LoVo (cell line): ENCODE measurements at places on chromosomes 11 and 22.

GRCh38 chr11:297586-298405, 1.5 kb downstream of the IFITM5 start:
- no peak for DNase-seq

GRCh38 chr22:29697853-29698598, 21.8 kb upstream of the CABP7 start:
- DNase-seq, result no peak

DNA sequence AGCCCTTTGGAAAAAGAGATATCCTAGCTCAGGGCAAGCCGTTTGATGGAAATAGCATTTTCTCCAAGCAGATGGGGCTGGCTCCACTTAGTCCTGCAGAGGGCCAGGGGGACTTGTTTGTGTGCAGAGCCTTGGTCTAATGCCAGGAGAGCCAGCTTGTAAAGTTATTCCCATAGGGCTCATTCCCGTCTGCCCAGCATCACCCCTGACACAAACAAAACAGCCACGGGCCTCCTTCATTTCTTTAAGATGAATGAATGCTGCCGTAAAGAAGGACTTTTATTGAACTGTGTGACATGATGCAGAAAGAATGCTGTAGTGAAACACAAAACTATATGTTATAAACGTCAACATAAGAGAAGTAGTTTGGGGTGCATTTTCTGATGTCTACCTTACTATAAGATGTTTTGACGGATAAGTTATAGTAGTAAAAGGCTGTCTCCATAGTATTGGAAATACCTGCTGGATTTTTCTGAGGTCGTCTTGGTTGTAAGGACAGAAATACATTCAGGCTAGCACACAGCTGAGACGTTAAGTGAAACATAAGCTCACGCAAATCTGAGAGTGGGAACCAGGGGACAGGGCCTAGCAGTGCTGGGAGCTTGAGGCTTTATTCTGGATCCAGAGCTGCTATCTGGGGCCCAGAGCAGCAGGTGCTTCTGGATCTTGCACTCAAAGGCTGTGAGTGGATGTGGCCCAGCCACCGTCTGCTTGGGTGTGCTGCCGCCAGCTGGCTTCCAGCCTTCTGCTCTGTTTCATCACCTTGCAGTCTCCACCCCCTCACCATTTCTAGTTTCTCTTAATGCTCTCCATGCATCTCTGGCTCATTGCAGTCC, 53.3 kb downstream of the NCAM1 start:
- no peak for DNase-seq

GRCh38 chr22:33186816-33187215, 128.6 kb upstream of the SYN3 start:
- DNase-seq, result no peak

- no peak for DNase-seq
These were observed 228.1 kb upstream of the FAT3 start for GRCh38 chr11:91996526-91996925.

DNA sequence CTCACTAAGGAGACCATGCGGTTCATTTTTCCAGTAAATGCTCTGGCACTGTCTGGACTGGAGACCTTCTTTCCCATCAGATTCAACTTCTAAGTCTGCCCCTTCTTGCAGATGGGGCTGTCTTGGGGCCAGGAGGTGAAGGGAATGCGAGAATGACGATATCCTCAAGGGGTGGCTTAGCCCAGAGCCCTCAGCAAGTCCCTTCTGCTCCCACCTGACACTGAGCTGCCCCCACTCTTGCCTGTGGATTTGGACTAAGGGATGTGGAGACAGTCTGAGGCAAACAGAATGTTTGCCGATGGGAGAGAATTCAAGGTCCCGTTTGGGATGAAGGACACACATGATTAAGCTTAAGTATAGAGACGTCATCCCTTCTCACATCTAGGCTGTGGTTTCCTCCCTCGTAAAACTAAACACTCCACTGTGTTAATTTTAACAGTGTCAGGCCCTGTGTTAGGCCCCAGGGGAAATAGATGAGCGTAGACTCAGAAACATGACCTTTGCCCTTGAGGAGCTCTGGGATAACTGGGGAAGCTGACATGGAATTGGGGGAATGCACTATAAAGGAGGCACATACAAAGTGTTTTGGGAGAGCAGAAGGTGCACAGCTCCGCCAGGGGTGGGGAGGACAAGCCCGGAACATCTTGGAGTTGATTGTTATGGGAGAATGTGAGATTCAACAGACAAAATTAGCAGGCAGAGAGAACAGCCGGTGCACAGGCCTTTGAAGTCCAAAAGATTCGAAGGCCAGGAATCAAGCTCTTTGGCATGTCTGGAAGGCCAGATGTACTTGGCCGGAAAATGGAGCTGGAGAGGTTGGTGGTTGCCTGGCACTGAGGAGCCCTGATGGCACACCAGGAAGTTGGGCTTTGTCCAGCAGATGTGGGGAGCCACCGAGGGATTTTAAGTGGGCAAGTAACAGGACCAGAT, 71.6 kb downstream of the ST3GAL4 start:
- peak; percentile 31 for DNase-seq

- peak; percentile 96 for DNase-seq
These were observed 22.4 kb upstream of the MYH9 start for GRCh38 chr22:36409911-36410756.

DNA sequence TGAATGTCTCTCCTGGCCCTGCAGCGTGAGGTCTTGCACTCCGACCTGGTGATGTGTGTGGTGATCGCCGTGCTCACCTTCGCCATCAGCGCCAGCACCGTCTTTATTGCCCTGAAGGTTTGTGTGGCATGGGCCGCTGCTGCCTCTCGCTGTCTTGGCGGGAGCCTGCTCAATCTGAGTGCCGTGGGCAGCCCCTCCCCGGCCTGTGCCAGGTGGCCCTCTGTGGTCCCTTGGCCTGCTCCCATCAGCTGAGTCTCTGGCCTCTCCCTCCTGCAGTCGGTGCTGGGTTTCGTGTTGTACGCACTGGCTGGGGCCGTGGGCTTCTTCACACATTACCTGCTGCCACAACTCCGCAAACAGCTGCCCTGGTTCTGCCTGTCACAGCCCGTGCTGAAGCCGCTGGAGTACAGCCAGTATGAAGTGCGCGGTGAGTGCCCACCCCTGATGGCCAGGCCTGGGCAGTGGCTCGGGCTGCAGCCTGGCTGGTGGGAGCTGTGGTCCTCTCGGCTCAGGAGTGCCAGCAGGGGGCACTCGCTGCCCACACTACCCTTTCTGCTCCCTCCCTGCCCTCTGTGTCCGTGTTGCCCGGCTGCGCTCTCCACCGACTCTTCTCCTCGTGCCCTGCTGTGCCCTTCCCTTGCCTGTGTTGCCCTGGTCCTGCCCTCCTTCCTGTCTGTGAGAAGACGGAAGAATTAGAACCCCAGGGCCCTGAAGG, 10.2 kb downstream of the PCNX3 start:
- DNase-seq, result no peak

GRCh38 chr11:123460012-123460700, 30.1 kb downstream of the GRAMD1B start:
- no peak for DNase-seq

GRCh38 chr11:113167599-113167998, 146.8 kb upstream of the TTC12 start:
- no peak for DNase-seq

DNA sequence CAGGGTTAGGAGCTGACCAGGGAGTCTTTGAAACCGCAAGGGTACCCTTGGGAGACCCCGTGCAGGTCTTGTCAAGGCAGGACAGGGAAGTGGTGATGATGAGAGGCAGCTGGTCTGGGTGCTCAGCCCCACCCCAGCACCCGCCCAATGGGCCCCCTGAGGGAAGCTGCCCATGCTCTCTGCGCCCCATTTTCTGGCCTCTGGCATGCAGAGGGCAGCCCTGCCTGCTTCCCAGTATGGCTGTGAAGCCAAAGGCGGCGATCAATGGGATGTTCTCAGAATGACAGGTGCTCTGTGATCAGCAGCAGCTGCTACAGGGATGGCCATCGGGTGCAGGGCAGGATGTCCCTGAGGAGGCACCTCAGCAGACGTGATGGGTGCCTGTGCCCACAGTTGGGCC, 54.7 kb downstream of the CDKN1C start:
- DNase-seq, result no peak

DNA sequence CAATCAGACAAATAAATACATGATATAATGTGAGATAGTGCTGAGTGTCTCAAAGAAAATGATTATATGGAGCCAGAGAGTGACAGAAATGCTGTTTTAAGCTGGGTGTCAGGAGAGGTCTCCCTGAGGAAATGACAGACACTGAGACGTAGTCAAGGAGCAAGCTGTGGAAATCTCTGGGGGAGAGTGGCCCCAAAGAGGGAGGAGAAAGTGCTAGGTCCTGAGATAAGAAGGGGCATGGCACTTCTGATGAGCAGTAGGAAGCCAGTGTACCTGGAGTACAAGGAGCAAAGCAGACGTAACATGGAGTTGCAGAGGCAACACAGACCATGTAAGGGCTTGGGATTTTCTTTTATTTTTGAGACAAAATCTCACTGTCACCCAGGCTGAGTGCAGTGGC, 38.8 kb downstream of the ZNF202 start:
- DNase-seq, result no peak

GRCh38 chr22:48053486-48053885, 1291.0 kb downstream of the TBC1D22A start:
- no peak for DNase-seq

GRCh38 chr22:29393019-29393608, 4.7 kb upstream of the AP1B1 start:
- DNase-seq, result peak; percentile 27

DNA sequence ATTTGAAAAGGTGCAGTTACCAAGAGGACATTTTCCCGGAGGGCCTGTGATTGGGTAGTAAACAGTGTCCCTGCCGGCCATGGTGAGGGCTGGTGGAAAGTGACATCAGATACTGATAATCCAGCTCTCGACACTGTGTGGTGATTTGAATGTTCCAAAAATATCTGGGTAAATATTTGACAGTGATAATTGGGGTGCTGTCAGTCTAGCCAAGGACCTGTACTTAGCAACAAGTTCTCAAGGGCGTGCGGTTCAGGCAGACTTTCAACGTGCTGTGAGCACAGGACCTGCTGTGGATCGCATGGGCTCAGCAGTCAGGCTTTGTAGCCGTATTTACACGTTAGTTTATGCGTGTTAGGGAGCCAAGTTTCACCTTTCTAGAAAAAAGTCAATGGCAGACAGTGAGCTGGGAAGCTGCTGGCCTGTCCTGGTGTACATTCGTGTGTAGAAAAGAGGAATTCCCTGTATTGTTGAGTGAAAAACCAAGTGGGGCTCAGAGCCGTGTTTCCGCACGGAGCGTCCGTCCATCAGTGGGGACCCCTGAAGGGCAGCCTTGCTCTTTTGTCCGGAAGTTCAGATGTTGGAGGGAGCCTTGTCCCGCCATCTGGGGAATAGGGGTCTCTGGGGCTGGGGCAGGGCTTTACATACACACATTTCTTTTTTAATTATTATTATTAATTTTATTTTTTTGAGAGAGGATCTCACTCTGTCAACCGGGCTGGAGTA, 11.3 kb downstream of the TRMU start:
- no peak for DNase-seq

DNA sequence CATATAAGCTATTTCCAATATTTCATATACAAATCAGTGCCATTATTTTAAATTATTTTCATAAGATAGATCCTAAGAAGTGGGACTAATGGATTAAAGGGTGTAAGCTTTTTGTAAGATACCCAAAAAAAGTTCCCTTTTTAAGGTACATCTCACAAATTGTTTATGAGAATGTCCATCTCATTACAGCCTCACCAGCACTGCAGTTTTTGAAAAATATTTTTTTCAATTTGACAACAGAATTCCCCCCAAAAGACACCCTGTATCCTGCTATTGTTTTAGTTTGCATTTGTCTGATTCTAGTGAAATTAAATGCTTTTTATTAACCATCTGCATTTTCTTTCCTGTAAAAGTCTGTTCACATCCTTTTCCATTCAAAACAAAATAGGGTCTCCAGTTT, 69.0 kb downstream of the TIMP3 start:
- DNase-seq, result no peak

DNA sequence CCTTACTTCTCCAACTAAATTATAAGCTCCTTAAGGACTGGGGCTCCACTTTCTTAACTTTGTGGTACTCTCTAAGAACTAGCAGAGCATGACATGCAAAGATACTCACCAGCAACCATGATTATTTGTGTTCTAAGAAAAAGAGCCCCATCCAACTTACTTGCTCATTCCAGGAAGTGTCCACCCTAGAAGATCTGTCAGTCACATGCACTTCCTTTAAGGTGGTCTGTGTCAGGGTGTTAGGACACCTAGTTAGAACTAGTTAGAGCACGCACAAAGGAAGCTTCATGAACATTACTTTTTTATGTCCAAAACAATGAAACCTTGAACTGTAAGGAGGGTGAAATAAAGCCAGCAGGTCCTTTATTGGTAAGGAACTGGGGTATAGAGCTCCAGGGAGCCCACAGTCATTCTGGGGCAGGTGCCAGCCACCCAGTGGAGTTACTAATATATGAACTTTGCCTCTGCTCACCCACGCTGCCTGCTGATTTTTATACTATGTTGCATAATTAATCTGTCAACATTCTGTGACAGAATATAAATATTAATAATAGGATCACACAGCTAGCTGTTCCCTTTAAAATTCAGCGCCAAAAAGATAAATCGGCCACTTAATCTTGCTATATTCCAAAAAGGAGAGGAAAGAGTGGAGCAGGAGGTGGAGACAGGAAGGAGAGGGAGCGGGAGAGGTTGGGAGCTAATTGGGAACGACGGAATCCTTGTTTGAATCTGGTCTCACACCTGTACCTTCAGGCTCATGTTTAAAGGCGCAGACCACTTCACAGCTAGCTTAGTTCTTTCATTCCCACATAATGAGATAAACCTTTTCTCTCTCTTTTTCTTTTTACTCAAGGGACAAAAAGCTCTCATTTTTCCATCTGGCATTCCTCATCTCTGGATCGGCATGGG, 755.0 kb downstream of the OPCML start:
- DNase-seq, result no peak

GRCh38 chr22:27019827-27020226, 362.4 kb downstream of the MIAT start:
- DNase-seq, result no peak
